Non-pigmented ciliary epithelial cell (primary cell): ENCODE measurements at places on chromosomes 7 and 10.

GRCh38 chr7:155792315-155792960 lies 19.8 kb downstream of the SHH start:
- DNase-seq: no peak

DNA sequence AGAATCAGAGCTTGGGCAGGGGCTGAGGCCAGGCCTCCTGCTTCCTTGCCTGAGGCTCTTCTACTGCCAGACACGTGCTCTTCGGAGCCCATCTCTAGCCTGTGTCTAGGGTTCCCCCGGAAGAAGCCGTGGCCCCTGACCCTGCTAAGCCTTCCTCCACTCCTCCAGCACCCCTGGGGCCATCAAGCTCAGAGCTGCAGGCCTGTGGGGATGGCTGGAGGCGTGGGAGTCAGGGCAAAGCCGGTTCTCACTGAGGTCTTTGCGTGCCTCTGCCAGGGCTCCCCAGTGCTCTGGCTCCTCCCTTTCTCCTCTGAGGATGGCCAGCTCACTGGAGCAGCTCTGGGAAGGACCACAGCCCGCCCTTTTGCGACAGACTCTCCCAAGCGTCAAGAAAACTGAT lies 34.4 kb downstream of the GHRHR start:
- no peak for DNase-seq

DNA sequence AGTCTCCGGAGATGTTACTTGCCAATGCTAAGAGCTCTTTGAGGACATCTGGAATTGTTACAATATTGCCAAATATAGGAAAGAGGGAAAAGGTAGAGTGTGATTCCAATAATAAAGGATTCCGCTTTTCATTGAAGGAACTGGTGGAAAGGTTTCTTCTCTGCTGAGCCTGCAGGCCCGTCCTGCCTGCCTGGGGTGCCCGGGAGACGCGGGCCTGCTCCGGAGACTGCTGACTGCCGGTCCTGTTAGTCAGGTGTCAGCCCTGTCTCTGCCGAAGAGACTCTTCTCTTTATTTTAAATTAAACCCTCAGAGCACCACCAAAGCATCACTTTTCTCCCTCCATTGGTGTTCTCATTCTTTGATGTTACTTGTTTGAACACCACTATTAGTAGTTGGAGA lies 2.2 kb downstream of the EGFR start:
- DNase-seq: no peak

GRCh38 chr7:30896036-30896435 lies 15.6 kb upstream of the AQP1 start:
- DNase-seq: no peak

DNA sequence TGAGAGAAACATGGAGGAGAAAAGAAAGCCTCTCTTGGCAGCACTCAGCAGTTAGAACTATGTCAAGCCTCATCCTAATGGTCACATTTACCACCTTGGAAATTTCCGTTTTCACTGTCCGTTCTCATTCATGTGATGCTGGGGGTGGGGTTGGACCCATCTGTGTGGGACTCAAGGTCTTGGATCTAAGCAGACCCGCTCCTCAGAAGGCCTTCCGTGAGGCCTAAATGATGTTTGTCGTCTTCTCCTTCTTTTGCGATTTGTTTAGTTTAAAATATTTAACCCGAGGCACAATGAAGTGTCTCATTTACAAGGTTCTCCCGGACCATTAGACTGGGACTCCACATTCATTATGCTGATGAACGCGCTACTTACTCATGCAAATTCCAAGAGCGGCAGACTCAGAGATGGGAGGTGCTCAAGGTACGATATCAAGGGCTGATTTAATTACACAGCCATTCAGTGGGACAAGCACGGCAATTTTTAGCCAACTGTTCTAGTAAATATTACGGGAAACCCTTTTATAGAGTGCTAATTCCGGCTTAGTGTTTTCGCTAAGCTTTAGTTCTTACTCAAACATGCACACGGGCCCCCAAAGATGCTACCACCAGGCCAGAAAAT lies 109.1 kb upstream of the EFCAB10 start:
- no peak for DNase-seq

GRCh38 chr7:23136216-23136615 lies 30.6 kb downstream of the KLHL7 start:
- DNase-seq: no peak

GRCh38 chr10:113354711-113355110 lies 198.1 kb upstream of the HABP2 start:
- DNase-seq: no peak

- DNase-seq: no peak
Measured at GRCh38 chr7:157650131-157650631, 313.4 kb downstream of the DNAJB6 start.

DNA sequence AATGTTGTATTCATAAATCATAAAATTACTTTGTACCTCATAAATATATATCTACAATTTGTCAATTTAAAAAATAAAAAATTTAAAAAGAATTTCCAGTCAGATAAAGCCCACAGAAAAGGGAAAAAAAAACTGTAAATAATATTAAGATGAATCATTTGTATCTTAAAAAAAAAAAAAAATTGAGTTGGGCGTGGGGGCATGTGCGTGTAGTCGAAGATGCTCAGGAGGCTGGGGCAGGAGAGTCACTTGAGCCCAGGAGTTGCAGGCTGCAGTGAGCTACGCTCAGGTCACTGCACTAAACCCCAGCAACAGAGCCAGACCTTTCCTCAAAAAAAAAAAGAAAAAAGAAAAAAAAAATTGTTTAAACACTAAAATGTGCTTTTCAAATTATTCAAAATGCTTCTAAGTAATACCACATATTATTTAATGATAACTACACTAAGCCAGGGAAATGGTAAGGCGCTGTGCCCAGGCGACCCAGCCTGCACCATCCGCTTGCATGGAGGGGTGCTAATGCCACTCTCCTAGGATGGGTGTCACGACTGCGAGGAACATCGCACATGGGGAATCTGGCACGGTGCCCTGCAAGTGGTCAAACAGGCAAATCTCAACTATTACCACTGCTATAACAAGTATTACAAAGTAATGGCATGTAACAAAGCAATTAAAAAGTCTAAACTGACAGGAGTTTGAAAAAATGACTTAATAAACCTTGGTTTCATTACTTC lies 15.4 kb downstream of the GLUD1 start:
- DNase-seq: no peak

DNA sequence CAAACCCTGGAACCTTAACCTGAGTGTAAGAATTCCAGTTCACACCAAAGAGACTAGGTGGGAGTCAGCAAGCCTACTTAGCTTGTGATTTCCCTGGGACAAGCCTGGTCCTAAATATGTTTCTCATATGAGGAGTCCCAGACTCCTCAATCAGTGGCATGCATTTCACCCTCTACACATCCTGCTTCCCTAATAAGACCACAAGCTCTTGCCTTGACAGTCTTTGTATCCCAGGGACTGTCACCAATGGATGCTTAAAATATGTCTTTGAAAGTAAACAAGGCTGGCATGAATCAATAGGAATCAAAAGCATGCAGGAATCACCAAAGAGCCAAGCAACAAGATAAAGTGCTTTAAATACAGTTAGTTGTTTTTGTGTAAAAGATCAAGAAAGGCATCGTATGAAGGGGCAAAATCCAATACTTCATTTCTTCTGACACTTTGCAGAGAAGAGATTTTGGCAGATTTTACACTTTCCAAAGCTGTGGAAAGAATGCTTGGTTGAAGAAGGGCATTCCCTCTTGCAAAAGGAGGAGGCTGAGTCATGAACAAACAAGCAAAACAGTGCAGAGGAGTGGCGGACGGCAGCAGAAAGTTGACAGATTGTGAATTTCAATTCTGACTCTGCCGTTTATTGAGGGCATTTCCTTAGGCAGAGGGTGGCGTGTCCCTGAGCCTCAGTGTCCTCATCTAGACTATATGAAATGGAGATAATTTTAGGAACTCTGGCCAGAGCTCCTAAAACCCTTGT lies 8.5 kb upstream of the NFE2L3 start:
- peak; percentile 23 for DNase-seq

- peak; percentile 64 for DNase-seq
Measured at GRCh38 chr10:29257106-29257783, 31.6 kb upstream of the LYZL1 start.

DNA sequence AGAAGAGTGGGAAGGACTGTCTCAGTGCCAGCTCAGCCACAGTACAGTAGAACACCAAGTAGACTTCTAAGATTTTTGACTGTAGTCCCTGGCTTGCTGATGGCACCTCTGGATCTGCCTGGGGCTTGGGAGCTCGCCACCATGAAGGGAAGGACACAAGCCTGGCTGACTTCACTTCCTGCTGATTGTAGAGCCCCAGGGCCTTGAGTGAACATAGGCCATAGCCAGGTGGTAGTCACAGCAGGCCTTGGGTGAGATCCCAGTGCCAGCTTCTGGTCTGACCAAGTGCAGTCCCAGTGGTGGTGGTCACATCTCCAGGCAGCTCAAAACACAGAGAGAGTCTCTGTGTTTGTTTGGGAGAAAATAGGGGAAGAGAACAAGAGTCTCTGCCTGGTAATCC lies 57.6 kb upstream of the HBP1 start:
- DNase-seq: no peak

- DNase-seq: no peak
Measured at GRCh38 chr10:119238577-119238976, 31.2 kb downstream of the GRK5 start.

DNA sequence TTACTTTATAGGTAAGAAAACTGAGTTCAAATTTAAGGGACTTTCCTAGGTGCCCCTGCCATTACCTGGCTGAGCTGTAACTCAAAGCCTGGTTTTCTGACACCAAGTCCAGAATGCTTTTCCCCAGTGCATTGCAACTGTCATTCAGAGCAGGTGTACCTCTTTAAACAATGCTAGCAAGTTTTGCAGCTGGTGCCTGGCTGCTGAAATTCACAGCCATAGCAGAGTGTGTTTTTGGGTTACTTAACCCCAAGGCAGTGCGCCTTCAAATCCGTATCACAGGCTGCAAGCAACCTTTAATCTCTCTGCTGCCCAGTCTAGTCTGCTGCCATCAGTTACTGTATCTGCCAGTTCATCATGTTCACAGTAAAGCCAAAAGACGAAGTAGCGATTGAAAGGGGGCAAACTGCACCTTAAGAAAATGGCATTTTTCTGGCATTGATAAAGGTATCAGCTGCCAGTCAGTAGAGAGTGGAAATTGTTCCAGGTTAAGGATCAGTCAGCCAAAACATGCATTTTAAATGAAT lies 265.4 kb downstream of the CSTF2T start:
- no peak for DNase-seq

GRCh38 chr7:32072397-32072796 lies 2.2 kb upstream of the PDE1C start:
- DNase-seq: no peak

GRCh38 chr10:84337199-84337598 lies 8.8 kb downstream of the CCSER2 start:
- DNase-seq: no peak

GRCh38 chr10:34254596-34254995 lies 560.5 kb downstream of the PARD3 start:
- DNase-seq: peak; percentile 30

- no peak for DNase-seq
Measured at GRCh38 chr10:110524859-110525232, 27.1 kb downstream of the DUSP5 start.

DNA sequence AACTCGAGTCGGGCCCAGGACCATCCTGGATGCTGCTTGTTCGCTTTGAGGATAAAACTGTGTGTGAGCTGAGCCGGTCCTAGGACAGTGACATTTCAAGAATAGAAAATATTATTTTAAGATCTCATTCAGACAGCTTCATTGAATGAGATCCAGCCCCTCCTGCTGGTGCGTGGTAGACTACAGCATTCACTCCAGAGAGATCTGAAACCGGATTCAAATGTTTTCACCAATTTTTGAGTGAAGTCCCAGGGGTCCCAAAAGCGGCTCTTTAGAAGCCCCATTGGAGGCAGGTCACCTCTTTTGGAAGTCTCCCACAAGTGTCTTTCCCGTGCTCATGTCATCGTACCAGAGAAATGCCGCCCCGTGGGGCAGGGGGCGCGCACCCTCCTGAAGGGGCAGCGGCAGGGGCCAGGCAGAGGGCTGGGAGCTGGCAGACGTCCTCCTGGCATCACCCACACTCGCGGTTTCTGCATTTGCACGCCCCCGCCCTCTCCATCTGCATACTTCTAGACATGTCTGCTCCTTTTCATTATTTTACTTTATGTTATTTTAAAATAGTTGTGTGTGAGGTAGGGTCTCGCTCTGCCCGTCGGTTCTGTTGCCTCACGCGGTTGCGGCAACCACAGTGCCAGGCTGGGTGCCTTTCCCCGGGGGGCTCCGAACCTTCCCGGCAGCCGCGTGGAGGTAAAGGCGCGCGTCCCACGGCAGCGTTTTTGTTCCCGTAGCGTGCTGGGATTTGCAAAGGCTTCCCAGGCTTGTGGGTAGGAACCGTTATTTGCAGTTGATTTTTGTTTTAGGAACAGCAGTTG lies 52.3 kb upstream of the DPYSL4 start:
- DNase-seq: no peak

- DNase-seq: no peak
Measured at GRCh38 chr7:156818133-156818532, 74.8 kb downstream of the LMBR1 start.

- no peak for DNase-seq
Measured at GRCh38 chr7:107642501-107642900, 18.1 kb upstream of the SLC26A4 start.

DNA sequence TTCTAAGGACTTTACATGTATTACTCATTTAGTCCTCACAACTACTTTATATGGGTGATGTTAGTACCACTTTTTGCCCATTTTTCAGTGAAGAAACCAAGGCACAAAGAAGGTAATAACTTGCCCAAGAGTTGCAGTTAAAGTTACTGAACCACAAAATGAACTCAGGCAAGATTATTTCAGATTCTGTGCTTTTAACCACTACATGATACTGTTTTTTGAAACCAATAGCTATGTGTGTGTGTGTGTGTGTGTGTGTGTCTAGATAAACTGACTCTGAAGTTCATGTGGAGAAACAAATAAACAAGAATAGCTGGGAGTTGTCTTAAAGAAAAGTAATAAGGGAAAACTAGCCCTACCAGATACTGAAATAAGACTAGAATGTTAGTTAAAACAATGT lies 60.8 kb upstream of the OIT3 start:
- DNase-seq: no peak

- no peak for DNase-seq
Measured at GRCh38 chr10:109696981-109697775, 226.1 kb downstream of the XPNPEP1 start.

GRCh38 chr7:112080978-112081377 lies 125.2 kb downstream of the DOCK4 start:
- peak; percentile 57 for DNase-seq

- DNase-seq: no peak
Measured at GRCh38 chr10:12829831-12830390, 171.6 kb downstream of the CCDC3 start.

DNA sequence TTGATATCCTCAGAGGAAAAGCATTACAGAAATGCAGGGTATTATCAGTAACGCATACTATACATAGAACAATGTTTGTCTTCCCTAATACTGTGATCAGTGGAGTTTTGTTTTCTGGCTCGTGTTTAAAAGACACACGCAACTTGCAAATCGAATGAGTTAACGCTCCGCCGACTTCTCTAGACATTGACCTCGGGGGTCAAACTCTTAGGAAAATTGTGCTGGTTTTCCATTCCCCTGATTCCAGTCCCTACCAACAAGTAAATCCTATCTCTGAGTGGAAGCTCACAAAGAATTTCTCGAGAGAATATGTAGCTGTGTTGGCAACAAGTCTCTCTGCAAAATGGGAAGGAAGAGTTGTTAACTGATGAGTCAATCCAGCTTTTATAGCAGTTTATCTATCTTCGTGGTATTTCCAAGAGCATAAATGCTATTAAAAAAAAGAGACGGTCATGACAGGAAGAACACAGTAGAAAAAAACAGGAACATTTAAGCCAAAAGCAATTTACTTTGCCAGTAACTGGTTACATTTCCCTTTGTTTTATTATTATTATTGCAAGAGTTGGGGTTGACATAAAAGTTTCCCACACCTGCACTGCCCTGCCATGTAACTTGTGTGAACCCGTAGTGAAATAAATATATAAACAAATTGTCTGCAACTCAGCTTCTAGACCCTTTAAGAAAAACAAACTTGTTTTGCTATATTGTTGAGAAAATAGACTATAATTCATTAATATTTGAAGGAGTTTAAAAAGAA lies 144.4 kb downstream of the ARID5B start:
- peak; percentile 88 for DNase-seq
